ENCODE measurements at places on chromosomes 5 and 9.

DNA sequence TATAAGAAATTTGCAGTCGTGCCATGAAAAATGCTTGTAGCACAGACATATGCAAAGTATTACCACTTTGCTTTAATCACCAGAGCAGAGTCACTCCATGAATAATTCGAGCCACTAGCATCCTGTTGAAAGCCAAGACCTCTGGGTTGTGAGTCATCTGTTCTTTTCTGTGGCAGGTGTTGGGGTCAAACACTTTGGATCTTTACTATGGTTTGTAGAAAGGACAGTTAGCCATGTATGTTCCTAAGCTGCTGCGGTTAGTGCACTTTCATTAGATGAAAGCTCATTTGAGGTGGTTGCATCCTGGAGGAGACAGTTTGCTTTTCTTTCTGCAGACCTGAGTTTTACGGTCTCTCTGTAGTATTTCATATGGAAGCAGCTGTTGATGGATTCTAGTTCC lies 223.7 kb downstream of the DMRT2 start:
- no peak for DNase-seq

GRCh38 chr5:57692582-57693487 lies 210.2 kb upstream of the ACTBL2 start:
- peak; percentile 10 for DNase-seq

- no peak for DNase-seq
These were observed 96.5 kb downstream of the GABBR2 start for GRCh38 chr9:98612061-98612752.

DNA sequence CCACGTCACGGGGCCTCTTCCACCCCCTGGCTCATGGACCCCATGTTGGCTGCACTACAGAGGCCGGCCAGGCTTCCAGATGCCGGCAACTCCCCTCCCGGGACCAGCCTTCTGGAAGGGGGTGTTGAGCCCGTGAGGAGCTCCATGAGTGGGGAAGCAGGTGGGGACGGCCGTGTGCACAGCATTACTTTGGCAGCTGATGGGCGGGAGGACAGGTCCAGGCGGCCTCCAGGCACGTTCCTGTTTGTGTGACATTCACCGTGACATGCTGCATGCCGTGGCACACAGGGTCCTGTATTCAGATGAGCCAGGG lies 29.1 kb upstream of the ABO start:
- DNase-seq: no peak

- no peak for DNase-seq
These were observed 533.5 kb downstream of the ZNF608 start for GRCh38 chr5:124212934-124213333.

GRCh38 chr5:87278590-87279100 lies 11.0 kb downstream of the RASA1 start:
- no peak for DNase-seq

GRCh38 chr9:95092262-95093072 lies 225.0 kb downstream of the FANCC start:
- DNase-seq: no peak

DNA sequence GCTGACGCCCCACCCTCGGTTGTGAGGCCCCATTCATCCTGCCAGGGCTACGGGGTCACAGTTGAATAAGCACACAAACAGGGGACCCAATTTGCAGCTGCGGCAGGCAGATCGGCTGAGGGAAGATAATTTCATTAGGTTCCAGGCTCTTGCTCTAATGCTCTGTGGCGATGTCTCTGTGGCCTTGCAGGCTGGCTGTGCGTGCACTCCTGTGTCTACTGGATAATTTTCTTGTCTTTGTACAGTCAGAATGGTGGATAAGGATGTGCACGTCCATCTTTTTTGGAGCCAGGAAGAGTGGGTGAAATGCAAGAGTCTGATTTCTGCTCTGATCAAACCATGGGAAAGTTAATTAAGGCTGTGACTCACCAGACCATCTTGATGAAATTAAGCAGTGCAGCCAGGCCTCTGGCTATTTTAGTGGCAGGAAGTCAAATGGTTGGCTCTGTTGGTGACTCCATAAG lies 39.2 kb downstream of the NSG2 start:
- no peak for DNase-seq

- no peak for DNase-seq
These were observed 34.1 kb upstream of the C5orf47 start for GRCh38 chr5:173954671-173955521.

DNA sequence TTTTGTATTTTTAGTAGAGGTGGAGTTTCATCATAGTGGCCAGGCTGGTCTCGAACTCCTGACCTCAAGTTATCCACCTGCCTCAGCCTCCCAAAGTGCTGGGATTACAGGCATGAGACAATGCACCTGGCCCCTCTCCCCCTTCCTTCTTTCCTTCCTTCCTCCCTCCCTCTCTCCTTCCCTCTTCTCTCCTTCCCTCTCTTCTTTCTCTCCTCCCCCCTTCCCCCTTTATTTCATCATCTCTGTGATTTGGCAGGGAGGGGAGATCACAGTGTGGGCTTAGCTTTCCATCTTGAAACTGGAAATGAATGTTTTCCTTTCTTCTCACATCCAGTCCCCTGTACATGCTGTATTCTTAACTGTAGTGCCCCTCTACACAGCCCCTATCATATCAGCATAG lies 12.7 kb downstream of the RHOBTB3 start:
- DNase-seq: no peak

GRCh38 chr9:38061326-38061977 lies 7.6 kb downstream of the SHB start:
- no peak for DNase-seq
